Skeletal muscle cell (primary cell): ENCODE measurements at places on chromosomes 13 and 19.

GRCh38 chr13:70568571-70568970 lies 460.3 kb upstream of the KLHL1 start:
- peak; percentile 11 for DNase-seq

DNA sequence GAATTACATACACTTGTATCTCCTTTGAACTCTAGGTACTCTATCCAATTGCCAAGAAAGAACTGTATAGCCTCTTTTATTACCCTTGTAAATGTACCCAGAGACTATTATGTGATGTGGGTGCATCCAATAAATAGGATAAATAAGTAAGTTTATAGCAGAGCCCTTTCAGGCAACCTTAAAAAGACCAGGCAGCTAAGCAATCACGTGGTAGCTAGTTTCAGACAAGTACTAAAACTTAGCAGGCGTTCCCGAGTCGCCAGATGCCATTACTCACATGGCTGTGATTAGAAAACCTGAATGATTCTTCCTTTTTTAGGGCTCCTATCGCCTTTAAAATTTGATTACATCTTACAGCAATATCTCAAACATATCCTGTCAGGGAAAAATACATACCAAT lies 1303.0 kb downstream of the EFNB2 start:
- DNase-seq: no peak

GRCh38 chr19:41813911-41814310 lies 17.5 kb downstream of the CEACAM3 start:
- no peak for DNase-seq

DNA sequence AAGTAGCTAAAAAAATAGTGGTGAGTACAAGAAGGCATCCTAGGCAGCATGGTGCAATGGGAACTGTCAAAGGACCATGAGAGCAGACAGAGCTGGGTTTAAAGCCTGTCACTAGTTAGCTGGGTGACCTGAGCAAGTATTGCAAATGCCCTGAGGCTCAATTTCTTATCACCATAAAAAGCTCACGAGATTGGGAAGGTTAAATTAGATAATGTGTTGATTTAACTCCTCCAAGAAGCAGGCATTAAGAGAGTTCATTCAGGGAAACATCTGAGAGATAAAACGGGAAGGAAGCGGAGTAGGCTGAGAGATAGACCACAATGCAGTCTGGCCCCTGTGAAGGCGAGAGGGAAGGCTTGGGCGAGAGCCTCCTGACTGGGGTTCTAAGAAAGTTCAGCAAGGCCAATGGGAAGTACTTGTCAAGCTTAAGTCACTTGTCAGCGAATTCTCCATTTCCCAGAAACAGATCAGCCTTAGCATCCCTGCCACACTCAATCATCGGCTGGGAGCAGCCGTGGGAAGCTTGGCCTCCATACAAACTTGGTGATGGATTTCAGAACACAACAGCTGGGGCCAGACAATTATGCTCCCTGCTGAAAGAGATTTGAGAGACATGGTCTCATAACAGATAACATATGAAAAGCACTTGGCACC lies 105.5 kb downstream of the POU4F1 start:
- DNase-seq: no peak

GRCh38 chr13:39685652-39686051 lies 30.2 kb downstream of the COG6 start:
- no peak for DNase-seq

- no peak for DNase-seq
Measured at GRCh38 chr13:57346786-57347185, 179.8 kb downstream of the PRR20E start.

- DNase-seq: no peak
Measured at GRCh38 chr13:103961129-103961528, 894.9 kb upstream of the SLC10A2 start.

DNA sequence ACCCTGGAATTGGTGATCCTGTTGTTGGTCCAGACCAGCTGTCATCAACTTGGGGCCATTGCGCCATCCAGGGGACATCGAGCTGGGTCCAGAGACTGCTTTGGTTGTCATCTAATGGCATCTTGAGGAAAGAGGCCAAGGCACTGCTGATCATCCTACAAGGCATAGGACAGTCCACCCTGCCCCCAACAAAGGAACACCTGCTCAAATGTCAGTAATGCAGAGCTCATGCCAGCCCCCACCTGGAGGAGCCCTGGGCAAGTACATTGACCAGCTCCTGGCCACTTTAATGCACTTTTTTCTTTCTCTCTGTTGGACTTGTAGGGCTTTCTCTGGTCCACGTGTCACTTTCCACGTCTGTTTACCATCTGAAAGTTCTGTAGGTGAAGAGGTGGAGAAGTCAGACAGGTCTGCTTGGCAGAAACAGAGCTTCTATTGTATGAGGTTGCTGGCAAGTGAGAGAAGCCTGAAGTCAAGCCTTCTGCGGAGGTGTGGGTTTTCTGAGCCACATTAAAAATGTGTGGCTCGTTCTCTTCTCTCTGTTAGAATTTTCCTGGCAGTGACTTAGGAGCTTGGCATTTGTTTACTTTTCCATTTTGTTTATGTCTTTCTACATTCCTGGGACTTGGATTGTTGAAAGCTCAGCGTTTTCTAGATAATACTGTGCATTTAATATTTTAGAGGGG lies 124.0 kb upstream of the RNF113B start:
- DNase-seq: no peak

DNA sequence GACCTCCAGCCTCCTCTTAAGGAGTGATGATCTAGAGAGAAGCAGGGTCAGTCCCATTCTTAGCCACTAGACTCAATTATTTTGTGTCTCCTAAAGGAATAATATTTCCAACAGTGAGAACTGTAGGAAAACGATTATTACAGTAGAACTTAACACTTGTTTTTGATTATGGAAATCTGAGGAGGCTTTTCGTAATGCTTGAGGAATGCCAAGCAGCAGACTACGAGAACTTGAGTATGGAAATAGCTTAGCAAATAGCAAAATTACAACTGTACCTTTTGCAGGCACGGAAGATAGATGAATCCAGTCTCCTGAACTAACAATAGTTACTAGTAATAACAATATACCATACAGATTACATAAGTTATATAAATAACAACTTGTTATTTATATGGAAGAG lies 12.2 kb downstream of the BRD4 start:
- no peak for DNase-seq
